ENCODE measurements at places on chromosomes 12 and 14. TPM values are rescaled to one million over a fixed set of nuclear protein-coding genes. Genes with fewer than 3 reads are reported as not detected.

DNA sequence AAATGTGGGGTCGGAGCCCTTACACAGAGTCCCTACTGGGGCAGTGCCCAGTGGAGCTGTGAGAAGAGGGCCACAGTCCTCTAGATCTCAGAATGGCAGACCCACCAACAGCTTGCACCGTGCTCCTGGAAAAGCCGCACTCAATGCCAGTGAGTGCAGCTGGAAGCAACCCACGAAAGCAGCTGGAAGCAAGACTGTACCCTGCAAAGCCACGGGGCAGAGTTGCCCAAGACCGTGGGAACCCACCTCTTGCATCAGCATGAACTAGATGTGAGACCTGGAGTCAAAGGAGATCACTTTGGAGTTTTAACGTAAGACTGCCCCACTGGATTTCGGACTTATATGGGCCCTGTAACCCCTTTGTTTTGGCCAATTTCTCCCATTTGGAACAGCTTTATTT, 12.3 kb downstream of the GTF2A1 start:
- H3K36me3 ChIP-seq = peaks cover 6% of the 10 kb centered on the region
- H3K27me3 ChIP-seq = no peaks in the 10 kb centered on the region
- no peak overlapping the region for H3K27ac ChIP-seq
- no peak for DNase-seq
- H3K4me3 ChIP-seq = no peak overlapping the region

GRCh38 chr12:4855121-4855924, 54.4 kb upstream of the KCNA1 start:
- H3K27me3 ChIP-seq = no peaks in the 10 kb centered on the region
- DNase-seq = peak; percentile 74
- H3K27ac ChIP-seq = no peak overlapping the region
- no peaks in the 10 kb centered on the region for H3K4me1 ChIP-seq

DNA sequence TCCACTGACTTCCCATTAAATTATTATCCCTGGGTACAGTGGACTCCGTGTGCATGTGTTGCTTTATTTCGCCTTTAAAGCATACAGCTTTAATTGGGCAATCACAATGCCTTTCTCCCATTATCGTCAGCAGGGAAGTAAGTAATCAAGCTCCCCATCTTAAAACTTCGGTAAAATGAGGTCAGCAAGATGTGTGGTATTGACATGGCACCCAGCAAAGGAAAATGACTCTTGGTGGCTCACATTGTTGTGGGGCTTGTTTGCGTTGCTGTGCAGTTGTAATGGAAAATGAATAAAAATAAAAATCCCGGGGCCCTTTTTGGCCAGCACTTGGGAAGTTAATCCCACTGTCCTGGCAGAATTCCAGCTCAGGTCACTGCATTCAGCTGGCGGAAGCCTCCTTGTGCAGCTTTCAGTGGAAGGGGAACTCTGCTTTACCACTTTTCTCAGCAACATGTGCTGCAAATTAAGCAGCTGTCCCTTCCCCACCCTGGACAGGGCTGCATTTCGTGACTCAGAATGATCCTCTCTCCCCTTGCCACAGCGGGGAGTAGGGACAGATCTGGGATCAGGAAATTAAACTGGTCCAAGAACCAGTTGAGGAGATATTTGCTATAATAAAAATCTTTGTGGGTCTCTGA, 13.9 kb upstream of the ATP2A2 start:
- H3K4me1 ChIP-seq = peaks cover 11% of the 10 kb centered on the region
- DNase-seq = peak; percentile 75

The ANKRD33 gene
- total RNA-seq = 0.95 TPM

The SLC17A8 gene
- not detected for total RNA-seq

All from endothelial cell of umbilical vein (primary cell).